Mammary epithelial cell (primary cell): ENCODE measurements at places on chromosomes 3 and 15. TPM values are rescaled to one million over a fixed set of nuclear protein-coding genes. Genes with fewer than 3 reads are reported as not detected.

IL17RD gene
- 5.4 TPM for polyA plus RNA-seq

DNA sequence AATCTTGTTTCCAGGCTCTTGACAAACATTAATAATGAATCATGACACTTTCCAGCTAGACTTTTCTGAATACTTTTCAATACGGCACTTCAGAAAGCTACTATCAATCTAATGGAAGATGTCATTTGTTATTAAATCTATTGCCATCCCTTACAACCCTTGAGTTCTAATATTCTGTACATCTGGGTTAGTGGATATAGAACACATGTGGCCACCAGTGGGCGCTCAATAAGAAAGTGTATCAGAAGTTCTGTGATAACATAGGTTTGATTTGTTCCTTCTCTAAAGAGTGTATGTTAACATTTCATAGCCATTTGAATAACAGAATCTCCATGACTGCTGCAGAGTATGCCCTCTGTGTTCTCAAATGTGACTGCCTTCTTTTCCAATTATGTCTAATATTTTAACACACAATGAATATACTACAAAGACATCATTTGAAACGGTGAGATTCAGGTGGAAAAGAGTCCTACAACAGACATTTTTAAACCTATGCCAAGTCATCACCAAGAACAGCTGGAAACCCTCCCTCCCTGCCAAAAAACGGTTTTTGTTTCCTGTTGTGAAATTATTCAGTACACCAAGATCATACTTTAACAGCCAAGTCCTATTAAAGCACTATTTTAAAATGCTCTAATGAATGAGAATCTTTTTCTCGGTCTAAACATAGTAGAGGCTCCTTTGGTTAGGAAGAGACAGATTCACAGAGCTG lies 22.2 kb downstream of the ALDH1A2 start:
- DNase-seq = peak; percentile 11

GRCh38 chr15:39710681-39711080 lies 72.0 kb downstream of the FSIP1 start:
- no peak for DNase-seq

- DNase-seq = peak; percentile 56
These were observed 55.3 kb upstream of the ITGA11 start for GRCh38 chr15:68487087-68487843.

DNA sequence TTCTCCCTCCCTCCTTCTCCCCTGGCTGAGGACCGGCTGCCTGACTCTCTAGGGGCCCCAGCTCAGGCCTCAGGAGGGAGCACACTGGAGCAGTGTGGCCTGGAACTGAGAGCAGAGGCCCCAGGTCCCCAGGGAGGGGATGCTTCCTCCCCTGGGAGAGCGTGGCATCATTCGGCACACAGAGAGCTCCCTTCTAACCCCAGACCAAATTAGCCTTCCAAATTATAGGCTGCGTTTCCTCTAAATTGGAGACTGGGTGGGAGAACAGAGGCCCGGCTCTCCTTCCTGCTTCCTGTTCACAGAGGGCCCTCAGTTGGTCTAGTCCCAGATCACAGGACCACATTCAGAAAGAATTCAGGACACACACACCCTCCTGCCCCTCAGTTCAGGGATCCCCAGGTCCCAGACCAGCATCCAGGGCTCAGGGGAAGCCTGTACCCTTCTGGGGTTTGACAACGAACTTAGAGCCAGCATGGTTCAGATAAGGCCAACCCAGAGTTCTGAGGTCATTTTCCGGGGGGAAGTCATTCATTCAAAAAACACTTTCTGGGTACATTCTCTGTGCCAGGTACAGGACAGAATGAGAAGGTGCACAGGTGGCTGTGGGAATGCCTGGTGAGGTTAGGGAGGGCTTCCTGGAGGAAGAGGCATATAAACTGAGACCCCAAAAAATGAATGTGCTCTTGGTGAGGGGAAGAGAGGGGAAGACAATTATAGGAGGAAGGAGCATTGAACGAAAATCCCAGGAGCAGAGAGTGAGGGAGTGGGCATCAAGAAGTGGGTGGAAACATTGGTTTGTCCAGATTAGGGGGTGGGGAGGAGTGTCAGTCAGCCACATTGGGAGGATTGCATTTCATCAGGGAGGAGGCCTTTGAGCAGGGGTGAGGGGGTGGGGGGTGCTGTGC lies 28.4 kb upstream of the RPL29 start:
- no peak for DNase-seq

DNA sequence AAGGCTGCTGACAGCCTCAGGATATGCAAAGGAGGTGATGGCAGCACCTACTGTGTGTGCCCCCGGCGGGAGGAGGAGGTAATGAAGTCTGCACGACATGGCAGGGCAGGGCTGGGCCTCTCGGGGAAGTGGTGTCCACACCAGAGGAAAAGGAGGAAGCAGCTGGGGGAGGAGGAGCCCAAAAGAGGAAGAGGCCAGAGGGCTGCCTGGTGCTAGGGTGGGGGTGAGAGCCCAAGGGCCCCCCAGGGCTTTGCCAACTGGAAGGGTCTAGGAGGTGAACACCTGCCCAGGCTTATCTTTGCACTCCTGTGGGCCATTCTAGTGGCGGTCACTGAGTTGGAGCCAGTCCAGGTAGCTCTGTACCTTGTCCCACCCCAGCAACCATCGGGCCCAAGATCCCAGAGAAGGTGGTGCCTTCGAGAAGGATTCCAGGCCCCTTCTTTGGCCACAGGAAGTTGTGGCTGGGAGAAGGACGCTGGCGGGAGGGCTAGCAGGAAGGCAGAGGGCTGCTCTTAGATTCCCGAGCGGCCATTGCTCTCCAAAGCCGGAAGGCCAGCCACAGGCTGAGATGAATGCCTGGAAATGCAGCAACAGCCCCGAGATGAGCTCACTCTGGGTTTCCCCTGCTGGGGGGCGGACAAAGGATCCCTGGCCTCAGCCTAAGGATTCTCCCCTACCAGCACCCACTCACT lies 7.0 kb downstream of the GNAI2 start:
- DNase-seq = peak; percentile 69

DNA sequence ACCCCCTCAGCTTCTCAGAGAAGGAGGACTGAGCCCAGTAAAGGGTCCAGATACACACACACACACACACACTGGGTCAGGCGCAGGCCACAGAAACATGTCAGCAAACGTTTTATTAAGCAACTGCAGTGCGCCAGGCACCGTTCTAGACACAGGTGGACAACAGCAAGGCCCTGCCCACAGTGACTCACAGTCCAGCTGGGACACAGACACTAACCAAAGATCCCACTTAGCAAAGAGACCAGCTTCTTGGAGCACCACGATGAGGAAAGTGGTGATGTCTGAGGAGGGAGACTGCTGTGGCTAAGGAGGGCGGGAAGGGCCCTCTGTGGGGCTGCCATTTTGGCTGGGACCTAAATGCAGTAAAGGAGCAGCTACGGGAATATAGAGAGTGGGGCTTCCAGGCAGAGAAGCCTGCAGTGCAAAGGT lies 2.8 kb upstream of the VILL start:
- no peak for DNase-seq

DNA sequence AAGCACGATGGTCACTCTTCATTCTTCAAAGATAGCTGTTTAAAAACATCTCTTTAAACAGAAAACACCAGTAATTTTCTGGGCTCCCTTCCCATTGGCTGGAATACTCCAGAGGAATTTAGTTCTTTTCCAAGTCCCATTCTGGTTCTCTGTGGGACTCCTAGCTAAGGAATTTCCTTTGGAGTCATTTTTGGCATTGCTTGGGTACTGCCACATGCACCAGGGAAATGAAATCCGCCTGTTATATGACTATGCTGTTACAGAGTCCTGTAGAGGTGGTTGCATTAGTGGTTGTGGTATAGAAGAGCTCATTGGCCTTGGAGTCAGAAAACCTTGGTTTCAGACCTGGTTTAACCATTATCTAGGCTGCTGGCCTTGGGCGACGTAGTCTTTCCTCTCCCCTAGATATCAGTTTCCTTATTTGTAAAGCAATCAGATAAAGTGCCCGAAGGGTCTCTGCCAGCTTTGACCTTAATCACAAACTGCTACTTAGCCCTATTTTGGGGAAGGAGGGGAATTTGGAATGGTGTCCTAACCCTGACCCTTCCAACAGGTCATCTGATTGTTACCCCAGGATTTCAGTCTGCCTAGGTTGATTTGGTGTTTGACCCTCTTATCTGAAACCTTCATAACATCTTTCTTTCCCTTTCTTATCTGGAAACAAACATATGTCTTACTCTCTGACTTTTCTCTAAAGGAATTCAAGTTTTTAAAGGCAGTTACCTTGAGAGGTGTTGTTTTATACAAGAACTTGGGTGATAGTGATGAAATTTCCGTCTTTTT lies 13.4 kb downstream of the RTP1 start:
- DNase-seq = no peak

DNA sequence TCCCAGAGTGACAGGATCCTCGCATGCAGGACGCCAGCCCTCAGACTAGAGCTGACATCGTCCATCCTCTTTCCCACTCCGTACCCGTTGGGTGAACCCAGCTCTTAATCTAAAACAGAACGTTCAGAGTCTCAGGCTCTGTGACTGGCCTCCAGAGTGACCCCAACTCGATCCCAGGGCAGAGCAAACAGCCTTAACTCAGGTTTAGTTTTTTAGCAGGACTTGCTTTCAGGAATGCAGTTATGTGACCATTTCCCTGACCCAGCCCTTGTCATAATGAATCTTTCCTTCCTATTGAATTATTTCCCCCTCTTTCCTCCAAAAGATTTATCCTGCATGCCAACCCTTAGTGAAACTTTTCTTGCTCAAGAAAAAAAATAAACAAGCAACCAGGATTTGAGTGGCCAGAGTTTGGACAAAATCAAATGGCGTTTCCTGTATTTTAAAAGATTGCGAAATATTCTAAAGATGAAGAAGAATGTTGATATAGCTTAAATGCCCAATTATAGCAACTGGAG lies 47.8 kb upstream of the RARB start:
- DNase-seq = no peak

- DNase-seq = peak; percentile 76
These were observed 125.1 kb downstream of the TIGIT start for GRCh38 chr3:114418724-114419543.
